ENCODE measurements at places on chromosomes 3 and 15.

- no peak for DNase-seq
These were observed 28.8 kb downstream of the LRRFIP2 start for GRCh38 chr3:37145611-37146010.

DNA sequence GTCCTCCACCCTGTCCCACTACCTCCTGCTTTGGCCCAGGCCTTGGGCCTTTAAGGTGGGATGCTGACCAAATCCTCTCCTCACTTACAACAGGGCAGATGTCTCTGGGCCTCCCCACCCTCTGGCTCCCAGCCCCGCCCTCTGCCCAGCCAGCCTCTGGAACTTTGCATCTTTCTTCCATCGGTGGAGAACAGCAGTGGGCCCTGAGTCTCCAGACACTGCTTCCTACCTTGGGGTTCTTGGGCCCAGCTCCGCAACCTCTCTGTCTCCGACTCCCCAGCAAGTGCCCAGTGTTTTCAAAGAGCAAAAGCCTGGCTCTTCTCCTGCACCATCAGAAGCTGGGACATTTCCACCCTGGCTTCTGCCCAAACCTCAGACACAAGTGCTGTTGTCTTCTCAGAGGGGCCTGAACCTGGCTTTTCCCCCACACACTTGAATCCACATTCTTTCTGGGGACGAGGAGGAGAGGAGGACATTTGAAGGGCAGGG, 33.1 kb downstream of the MRAS start:
- peak; percentile 39 for DNase-seq

GRCh38 chr3:15052335-15053242, 12.5 kb downstream of the MRPS25 start:
- no peak for DNase-seq

GRCh38 chr3:29194139-29194538, 86.7 kb upstream of the RBMS3 start:
- no peak for DNase-seq

GRCh38 chr3:9810846-9811245, 784 bp downstream of the TTLL3 start:
- no peak for DNase-seq

- no peak for DNase-seq
These were observed 65.6 kb downstream of the SLC6A6 start for GRCh38 chr3:14467814-14468620.

GRCh38 chr3:25096536-25096935, 331.5 kb upstream of the RARB start:
- no peak for DNase-seq

DNA sequence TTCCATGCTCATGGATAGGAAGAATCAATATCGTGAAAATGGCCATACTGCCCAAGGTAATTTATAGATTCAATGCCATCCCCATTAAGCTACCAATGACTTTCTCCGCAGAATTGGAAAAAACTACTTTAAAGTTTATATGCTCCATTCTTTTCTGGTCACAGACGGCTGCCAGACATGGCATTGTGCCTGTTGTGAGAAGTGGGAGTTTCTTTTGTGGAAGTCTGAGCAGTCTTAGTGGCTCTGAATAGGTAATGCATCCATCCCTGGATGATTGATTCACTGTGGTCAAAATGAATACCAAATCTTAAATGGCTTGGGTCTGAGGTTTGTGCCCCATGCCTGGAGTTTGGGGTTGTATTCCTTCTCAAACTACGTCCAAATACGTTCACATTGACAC, 274.5 kb upstream of the AZI2 start:
- DNase-seq: no peak

GRCh38 chr3:115089481-115089880, 57.6 kb downstream of the ZBTB20 start:
- no peak for DNase-seq

DNA sequence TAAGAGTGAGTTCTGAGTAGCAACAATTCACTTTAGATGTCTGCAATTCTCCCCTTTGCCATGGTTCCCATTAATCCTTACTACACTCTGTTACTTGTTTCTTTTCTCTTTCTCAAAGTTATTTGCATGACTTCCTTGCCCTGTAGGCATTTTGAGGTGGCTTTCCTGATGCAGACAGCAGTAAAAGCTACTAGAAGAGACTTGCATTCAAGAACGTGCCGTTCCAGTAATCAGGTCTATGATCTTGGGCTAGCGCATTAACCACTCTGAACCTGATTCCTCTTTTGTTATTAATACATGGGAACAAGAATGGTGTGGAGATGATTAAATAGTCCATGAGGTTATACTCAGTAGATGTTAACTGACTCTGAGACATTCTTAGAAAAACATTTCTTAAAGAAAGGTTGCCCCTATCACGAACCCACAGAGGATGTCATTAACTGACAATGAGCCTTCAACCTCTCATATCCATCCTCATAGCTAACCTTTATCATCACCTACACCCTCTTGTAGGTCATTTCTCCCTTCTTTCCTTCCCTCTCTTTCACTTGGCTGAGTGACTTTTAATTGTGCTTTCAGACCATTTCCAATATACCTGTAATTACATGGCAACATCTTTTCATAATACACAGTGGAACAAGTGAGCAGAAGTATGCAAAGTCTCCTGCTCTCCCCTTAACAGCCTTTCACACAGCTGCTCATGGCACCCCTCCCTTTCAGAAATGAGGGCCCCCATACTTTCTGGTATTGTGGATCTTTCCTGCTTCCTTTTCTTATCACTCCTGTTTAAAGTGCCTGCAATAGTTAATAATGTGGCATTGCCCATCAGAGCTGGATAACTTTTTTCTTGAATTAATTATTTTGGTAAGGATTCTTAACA, 175.9 kb downstream of the CHST2 start:
- no peak for DNase-seq

DNA sequence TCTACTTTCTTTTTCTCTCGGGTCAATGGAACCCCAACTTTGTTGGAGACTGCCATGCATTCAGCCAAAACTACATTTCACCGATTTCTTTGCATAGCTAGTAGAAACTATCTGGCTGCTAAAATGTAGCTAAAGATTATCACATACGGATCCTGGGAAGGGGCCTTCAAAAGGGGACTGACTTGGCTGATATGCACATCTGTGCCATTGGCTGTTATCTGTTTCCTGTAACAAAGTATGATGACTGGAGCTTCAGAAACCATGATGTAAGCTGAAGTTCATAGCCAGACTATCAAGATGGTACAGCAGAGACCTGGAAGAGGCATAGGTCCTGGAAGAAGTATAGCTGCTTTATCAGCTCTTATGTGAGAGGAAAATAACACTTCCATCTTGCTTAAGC, 179.1 kb downstream of the NSUN3 start:
- no peak for DNase-seq

DNA sequence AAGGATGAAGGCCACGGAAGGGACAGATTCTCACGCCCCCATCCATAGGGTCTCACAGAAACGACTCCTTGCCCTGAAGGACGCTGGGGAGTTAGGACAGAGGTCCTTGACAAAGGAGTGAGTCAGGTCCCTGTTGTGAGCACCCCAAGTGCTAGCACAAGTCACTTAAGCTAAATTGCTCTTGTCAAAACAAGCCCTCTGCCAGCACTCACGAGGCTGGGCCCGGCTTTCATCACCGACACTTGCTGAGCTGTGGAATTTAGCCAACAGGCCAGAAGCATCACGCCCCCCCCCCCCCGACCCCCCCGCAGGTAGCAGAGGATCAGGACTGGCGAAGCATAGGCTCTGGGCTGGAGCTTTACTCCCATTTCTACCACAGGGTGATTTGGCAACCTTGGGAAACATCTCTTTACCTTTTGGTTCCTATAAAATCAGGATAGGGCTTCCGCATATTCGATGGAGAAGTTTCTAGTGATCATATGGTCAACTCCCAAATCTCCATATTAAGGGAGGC, 75.4 kb downstream of the ADCY5 start:
- DNase-seq: no peak

GRCh38 chr15:76973362-76973743, 21.6 kb upstream of the PSTPIP1 start:
- no peak for DNase-seq

DNA sequence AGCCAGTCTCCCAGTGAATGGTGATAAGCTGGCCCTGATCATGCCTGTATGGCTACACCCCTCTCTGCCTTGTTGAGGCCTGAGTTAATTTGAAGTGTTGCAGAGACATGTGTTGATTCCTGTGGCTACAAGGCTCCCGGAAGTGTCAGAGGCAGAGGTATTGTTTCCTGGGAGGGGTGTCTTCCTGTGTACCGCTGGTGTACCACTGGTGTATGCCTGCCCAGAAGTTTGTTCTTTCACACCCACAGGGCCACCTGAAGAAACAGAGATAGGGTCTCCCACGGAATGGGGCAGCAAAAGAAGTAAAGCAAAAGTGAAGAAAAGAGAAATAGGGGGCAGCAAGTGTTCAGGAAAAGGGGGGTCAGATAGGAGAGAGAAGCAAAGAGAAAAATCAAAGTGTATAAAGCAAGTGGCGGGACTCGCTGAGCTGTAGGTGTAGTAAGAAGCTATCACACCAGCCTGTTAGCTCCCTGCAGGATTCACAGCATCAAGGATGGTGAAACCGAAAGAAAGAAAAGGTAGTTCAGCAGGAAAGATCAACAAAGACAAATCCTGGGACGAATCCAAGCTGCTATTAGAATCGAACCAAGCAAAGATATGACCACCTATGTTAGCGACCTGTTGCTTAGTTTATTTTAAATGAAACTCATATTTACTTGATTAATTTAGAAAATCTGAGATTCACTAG, 36.6 kb upstream of the CD47 start:
- no peak for DNase-seq

GRCh38 chr3:68706536-68706935, 225.8 kb downstream of the TAFA4 start:
- no peak for DNase-seq

Measured in upper lobe of left lung (tissue), 6 donors.